Effector memory CD4-positive, alpha-beta T cell (primary cell): ENCODE measurements at places on chromosomes 4 and X.

- no peak for DNase-seq
Observed at GRCh38 chr4:173212379-173212778, 43.8 kb downstream of the GALNT7 start.

DNA sequence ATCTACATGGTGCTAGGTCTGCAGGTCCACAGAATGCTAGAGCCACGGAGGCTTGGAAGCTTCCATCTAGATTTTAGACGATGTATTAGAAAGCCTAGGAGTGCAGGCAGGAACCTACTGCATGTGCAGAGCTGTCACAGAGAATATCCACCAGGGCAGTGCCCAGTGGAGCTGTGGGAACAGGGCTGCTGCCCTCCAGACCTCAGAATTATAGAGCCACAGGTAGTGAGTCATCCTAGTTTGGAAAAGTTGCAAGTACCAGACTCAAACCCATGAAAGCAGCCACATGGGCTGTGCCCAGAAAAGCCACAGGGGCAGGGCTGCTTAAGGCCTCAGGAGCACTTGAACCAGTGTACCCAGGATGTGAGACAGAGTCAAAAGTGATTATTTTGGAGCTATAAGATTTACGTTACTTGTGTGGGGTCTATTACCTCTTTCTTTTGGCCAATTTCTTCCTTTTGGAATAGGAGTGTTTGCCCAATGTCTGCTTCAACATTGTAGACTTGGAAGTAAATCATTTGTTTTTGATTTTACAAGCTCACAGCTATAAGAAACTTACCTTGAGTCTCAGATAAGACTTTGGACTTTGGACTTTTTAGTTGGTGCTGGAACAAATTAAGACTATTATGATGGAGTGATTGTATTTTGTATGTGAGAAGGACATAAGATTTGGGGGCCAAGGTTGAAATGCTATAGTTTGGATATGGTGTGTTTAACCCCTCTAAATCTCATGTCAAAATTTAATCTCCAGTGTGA lies 143.5 kb upstream of the CHRDL1 start:
- no peak for DNase-seq

- DNase-seq, result no peak
Observed at GRCh38 chr4:77872723-77873445, 10.3 kb downstream of the MRPL1 start.

DNA sequence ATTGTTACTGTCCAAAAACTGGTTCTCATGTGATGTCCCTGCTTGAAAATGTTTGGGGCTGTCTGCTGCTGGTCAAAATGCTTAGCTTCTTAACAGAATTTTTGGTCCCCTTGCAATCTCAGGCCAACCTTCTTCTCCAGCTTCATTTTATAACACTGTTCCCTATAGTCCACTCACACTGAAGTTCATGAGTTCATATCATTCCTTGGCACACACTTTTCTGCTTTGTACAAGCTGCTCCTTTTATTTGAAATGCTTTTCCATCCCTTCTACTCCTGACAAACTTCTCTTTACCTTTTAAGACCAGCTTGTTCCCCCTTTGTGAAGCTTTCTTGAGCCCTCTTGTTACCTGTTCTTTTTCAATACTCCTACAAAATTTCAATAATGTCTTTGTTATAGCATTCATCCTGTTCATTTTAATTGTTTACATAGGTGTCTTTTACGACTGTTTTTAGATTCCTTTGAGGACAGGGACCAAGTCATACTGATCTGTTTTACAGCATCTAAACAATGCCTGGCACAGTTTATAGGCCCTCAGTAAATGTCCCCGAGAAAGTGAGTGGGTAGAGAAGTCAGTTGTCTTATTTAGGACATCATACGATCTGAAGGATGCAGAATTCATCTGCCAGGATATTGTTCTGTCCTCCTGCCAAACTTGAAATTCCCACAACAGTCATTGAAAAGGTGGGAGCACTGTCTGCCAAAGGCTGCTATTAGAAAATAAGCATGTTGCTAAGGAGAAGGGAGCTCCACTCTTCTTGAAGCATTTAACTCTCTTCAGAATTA lies 134.4 kb upstream of the BMPR1B start:
- no peak for DNase-seq

DNA sequence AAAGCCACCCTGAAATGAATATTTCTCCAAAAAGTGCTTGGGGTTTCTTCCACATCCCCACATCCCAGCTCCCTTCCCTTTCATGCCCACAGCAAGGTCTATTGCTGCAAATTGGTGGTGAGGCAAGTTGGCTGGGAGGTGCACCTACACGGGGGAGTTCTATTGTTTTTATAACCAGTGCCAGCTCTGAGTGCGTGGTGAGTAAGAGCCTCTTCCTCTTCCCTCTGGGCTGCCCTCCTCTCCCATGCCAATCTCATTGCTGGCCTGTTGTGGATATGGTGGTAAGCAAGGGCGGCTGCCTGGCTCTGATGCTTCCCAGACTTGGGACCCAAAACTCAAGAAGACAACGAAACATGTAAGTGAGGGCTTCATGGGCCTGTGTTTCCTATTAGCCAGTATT lies 204.3 kb downstream of the SHROOM3 start:
- no peak for DNase-seq

- no peak for DNase-seq
Observed at GRCh38 chrX:75544786-75545185, 21.9 kb upstream of the ZDHHC15 start.

GRCh38 chrX:13305108-13305507 lies 14.7 kb downstream of the ATXN3L start:
- DNase-seq, result no peak

GRCh38 chr4:41413670-41414411 lies 124.1 kb upstream of the LIMCH1 start:
- no peak for DNase-seq

DNA sequence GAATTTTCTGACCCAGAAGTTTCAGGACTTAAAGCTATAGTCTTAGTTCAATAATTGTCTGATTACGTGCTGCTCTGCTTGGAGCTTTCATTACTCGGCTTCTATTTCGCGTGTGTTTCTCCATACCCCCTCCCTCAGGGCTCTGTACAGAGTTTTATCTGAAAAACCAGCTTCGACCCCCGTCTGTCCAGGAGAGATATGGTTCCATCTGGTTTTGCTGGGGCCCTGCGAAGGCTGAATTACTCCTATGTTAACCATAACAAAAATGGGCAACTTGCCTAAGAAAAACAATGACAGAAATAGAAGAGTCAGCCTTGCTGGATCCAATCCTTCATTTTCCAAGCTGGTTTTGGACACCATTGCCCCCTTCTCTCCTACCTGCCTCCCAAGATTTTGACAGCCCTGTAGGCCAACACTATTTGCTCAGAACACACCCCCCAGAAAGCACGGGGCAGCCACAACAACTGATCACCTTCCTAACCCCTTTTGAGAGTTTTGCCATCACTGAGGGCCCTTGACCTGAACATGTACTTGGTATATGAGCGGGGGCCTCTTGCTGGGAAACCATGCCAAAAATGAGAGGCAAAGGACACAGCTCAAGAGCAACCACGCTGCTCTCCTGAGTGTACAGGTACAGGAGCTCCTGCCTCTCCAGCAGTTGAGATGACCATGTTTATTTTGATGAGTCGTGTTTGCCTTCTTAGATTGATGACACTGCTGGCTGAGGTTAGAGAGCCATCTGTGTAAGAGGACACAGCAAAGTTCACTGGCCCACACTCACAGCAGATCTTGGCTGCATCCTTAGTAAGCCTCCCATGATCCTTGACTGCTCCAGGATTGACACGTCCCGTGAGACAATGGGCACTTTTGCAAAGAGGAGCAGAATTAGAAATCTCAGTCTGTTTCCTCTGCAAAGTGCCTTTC lies 36.2 kb upstream of the ATP6AP2 start:
- no peak for DNase-seq

DNA sequence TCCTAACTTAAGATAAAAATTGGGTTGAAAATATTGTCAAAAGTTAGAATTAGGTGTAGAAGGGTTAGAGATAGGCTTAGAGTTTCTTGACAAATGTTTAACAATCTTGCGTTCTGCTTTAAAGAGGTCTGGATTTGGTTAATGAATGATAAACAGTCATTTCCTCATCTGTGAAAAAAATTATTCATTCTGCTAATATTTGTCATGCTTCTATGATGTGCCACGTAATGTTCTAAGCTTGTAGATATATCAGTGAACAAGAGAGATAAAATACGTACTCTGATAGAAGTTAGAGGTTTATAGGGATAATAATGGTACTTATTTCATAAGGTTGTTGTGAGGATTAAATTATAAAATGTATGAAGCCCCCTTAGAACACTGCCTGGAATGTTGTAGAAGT lies 443.0 kb upstream of the GALNT7 start:
- no peak for DNase-seq

GRCh38 chrX:103919270-103919637 lies 43.2 kb upstream of the TMSB15B start:
- no peak for DNase-seq

DNA sequence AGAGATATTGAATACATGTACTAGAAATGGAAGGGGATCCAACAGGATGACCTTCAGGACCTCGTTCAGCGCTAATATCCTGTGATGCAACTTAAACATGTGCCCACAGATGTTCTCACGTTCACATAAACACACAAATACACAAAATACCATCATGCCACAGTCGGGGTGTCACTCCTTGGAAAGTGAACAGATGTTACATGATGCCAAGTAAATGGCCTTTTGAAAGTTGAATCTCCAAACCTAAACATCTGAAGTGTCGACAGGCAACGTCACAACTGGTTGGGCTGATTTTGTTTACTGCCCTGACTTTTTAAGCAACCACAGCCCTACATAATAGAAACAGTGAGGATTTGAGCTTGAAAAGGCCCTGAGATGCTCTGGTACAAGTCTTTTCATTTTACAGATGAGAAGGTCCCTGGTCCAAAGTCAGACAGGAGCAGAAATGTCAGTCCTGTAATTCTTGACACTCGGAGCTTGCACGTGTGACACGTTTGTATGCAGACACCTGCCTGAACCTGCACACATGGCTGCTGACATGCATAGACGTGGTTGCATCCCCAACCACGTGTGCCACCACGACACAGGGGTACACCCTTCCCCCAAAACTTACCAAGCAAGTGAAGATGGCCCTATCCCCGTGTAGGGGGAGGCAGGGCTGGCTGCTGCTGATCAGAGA lies 23.5 kb upstream of the BCORL1 start:
- DNase-seq, result no peak

DNA sequence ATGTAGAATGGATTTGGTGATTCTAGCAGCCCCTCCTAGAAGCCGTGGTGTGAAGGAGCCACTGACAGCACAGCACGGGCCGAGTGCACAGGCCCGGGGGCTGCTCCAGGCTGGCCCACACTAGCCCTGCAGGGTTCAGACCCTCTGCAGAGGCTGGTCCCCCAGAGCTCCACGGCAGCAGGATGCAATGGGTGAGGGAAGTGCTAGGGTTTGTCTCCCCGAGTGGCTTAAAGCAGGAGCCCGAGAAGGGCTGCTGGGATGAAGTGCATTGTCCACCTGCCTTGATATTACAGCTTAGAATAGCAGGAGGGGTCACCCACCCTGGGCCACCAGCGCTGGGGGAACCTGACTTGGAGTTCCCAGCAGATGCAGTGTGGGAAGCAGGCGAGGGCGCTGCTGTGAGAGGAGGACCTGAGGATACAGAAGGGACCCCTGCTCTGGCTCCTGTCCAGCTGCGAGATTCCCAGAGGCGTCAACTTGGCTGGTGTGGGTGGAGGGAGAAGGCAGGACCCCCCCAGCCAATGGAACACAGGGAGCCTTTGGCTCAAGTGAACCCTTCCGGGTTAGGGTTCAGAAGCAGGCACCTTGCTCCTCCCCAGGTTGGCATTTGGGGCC lies 30.0 kb downstream of the WDR1 start:
- no peak for DNase-seq

- DNase-seq, result no peak
Observed at GRCh38 chr4:154039435-154040343, 250.8 kb upstream of the SFRP2 start.

DNA sequence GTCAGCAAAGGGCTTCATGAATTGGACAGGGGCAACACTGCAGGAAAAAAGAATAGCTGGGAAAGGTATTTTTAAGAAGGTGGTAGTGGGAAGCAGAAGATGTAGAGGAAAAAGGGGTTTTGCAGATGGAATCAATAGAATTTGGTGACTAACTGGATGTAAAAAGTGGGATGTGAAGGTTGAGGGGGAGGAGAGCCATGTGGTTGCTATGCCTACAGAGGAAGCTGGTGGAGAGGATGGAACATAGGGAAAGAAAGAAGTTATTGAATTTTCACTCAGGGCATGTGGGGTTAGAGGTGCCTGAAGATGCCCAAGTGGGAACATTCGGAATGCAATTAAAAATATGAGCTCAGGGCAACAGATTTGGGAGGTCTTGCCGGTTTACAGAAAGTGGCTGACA lies 33.0 kb downstream of the REELD1 start:
- DNase-seq, result no peak
